ENCODE measurements at places on chromosomes 2 and 18.
A peak's percentile ranks its signal among the peaks of the same experiment; 100 is the strongest.

GRCh38 chr2:143158551-143159485 lies 29.6 kb downstream of the ARHGAP15 start:
- no peak for DNase-seq

DNA sequence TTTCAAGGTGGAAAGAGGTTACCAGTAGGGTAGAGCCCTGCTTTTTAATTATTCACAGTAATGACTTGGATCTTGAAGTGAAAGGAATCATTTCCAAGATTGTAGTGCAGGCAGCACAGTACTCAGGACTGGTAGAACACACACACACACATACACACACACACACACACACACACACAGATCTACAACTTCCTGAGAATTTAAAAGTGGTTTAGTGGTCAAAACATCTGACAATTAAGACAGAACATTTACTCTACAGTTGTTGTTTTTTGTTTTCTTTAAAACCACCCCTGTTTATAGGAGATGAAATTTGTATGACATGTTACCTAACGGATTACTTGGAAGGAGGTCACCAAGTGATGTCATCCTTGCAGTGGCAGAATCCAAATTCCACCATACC lies 146.7 kb upstream of the VRK2 start:
- no peak for DNase-seq

GRCh38 chr2:38553554-38553953 lies 49.2 kb downstream of the HNRNPLL start:
- DNase-seq = no peak

GRCh38 chr2:20168727-20169696 lies 55.9 kb downstream of the SDC1 start:
- no peak for DNase-seq

DNA sequence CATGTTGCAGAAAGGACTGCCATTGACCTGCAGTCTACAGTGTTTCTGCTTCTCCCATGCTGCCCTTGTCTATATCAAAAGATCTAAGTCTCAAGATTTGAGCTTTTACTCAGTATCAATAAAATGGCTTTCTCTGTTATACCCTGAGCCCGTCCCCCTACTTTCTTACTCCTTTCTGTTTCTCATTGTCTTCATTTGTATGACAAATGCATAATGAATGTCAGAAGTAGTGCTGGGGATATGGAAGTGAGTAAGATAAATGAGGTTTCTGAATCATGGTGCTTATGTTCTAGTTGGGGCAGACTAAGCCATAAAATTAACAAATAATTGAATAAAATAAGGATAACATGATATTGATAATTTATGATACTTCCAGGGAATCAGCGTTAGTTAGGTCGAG lies 128.6 kb downstream of the PARD3B start:
- DNase-seq = no peak

GRCh38 chr2:192215096-192215877 lies 20.6 kb upstream of the TMEFF2 start:
- DNase-seq = no peak

DNA sequence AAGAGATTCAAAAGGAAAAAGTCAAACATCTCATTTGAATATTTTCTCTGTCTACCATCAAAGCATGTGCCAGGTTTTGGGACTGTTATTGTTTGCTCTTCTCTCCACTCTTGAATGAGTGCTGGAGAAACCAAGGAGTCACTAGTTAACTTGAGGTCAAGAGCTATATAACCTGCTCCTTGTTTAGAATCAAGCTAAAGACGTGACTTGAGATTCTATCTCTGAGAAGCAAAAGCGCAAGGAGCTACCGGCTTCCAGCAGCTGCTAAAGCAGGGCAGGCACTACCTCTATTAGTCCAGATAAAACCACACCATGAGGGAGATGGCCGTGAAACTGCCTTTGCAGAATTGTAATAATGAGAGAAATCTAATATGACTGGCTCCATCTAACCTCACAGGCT lies 36.0 kb downstream of the UXS1 start:
- no peak for DNase-seq

GRCh38 chr2:163493359-163494298 lies 242.2 kb downstream of the FIGN start:
- DNase-seq = no peak

DNA sequence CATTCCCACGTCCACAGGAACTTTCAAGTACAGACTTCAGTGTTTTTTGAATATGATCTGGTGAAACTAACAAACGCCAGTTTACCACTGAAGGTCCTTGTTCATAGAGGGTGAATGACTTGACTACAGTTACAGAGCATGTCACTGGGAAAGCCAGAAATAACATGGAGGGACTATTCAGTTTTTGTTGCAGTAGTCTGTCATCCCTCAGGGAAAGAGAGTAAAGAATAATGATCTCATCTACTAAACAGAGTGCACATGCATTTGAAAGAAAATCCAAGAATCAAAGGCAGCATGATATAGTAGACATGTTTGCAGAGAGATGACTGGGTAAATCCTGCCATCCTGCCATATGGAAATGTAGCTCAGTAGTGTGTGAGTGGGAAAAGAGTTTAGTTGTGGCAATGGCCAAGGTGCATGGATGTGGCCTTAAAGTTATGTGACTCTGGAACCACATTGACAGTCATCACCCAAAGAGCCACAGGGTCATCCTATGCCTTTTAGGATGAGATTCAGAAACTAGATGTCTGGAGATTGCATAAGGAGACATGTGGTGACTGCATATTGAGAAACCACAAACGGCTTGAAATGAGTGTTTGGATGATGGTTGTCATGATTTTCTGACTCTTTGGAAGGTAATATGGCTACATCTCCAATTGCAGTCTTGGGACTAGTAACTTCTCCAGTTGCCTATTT lies 125.3 kb upstream of the ZEB2 start:
- no peak for DNase-seq

GRCh38 chr2:82652117-82652516 lies 1807.0 kb downstream of the SUCLG1 start:
- no peak for DNase-seq

DNA sequence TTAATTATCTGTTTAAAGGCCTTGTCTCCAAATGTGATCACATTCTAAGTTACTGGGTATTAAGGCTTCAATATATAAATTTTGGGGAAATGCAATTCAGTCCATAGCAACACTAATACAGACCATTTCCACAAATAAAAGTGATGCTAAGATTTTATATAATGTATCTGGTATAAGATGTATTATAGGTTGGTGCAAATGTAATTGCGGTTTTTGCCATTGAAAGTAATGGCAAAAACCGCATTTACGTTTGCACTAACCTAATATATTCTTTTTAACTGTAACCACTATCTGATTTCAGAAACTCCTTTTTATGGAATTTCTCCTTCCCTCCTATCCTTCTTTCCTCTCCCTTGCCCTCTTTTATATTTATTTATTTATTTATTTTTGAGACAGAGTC lies 1020.6 kb downstream of the BCL11A start:
- DNase-seq = no peak

DNA sequence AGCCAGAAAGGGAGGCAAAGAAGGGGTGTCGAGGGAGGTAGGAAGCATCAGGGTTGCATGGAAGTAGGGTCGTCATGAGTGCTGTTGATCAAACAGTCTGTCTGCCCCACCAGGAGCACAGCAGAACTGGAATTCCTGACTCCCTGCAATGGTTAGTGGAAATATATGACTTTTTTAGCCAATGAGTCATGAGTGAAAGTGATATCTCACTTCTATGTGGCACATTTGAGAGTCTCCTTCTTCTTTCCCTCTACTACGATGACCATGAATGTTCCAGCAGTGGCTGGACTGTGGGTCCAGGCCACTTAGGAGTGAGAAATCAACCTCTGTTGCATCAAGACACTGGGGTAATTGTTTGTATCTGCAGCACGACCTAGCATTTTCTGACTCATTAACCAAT lies 199.5 kb downstream of the TTC32 start:
- no peak for DNase-seq

DNA sequence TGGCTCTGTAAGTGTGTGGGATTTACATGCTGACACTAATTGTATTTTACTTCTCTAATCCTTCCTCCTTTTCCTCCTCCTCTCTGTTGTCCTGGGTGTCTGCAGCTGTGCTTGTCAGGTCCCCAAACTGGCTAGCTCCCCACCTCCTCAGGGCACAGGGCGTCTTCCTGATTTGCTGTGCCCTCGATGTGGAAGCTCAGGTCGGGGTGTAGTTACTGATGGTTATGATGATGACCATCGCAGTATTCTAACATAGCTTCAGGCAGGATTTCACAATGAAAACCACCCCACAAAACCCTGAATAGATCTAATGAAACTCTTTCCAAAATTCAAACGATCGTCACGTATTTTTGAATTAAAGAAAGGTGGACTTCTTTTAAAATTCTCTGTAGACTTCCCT lies 428.4 kb downstream of the TGIF1 start:
- DNase-seq = no peak

GRCh38 chr2:189142893-189143759 lies 36.4 kb downstream of the COL5A2 start:
- DNase-seq = peak; percentile 16

GRCh38 chr18:3451183-3451988 lies 1.4 kb downstream of the TGIF1 start:
- peak; percentile 87 for DNase-seq

GRCh38 chr18:30432349-30432748 lies 610.2 kb downstream of the DSC3 start:
- no peak for DNase-seq

GRCh38 chr2:34578641-34579040 lies 979.5 kb upstream of the FAM98A start:
- DNase-seq = no peak

- DNase-seq = no peak
Observed at GRCh38 chr18:45482286-45482685, 133.0 kb upstream of the SLC14A2 start.

DNA sequence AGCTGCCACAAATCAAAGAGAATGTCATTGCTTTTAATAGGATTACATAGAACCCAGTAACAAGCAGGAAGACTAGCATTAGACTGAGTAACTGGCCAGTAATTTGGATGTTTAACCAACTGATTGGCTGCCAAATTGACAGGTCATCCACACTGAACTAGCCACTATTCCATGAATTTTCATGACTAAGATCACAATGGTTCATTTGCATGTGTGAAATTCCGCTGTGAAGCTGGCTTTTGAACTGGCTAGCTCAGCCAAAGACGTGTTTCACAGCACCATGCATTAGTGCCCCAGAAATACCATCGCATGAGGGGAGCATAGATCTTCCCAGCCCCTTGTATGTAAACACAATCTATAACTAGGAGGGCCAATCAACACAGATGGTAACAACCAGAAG lies 649.8 kb downstream of the ARHGAP15 start:
- DNase-seq = no peak

DNA sequence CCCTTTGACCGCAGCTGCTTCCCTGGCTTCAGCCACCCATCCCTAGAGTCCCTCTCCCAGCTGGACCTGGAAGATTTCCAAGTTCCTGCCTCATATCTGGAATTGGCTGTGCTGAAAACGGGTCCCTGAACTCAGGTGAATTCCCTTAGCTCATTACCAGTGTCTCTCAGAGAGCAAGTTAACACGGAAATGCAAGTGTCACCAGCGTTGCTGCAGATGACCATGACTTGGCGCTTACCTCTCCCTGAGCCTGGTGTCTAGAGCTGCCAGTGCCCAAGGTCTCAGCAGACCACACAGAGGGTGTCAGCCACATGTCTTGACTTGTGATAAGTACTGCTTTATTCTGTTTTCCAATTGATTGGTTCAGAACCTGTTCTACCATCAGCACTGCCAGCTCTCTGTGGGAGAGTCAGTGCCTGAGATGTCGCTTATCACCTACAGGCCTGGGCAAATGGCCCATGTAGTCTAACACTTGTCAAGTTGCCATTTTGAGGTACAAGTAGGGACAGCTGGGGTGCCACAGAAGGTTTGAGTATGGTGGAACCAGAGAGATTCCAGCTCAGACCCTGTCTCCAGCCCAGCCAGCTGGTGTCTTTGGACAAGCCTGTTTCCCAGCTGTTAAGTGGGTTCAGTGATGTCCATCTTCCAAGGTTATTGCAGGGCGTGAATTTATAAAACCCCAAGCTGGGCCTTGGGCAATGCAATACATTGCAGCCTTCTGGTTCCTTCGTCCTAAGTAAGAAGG lies 48.7 kb downstream of the LYPD1 start:
- no peak for DNase-seq

- no peak for DNase-seq
Observed at GRCh38 chr2:234643407-234643806, 146.5 kb upstream of the ARL4C start.

DNA sequence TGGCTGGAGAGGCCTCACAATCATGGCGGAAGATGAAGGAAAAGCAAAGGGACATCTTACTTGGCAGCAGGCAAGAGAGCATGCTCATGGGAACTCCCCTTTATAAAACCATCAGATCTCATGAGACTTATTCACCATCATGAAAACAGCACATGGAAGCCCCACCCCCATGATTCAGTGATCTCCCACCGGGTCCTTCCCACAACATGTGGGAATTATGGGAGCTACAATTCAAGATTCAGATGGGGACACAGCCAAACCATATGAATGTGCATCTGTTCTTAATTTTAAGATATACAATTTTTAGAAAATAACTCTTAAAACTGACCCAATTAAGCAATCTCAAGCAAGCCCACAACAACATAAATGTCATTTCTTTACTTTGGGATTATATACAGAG lies 12.6 kb downstream of the C18orf63 start:
- DNase-seq = no peak

DNA sequence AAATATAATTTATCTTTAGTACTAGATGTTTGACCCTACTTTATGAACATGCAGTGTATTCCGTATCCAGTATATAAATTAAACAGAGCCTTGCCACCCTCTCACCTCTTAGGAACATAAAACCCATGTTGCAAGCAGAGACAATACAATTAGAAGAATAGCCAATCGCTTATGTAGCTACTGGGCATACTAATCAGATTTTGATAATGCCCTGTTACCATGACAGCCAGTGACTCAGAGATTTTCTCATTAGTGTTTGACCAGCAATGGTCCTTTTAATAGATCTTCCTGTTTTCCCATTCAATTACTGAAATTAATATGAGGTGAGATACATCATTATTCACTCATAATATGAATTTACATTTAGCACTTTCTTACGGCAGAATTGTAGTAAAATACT lies 547.3 kb upstream of the VWC2L start:
- no peak for DNase-seq

- no peak for DNase-seq
Observed at GRCh38 chr18:31101183-31102024, 817 bp downstream of the DSC2 start.

DNA sequence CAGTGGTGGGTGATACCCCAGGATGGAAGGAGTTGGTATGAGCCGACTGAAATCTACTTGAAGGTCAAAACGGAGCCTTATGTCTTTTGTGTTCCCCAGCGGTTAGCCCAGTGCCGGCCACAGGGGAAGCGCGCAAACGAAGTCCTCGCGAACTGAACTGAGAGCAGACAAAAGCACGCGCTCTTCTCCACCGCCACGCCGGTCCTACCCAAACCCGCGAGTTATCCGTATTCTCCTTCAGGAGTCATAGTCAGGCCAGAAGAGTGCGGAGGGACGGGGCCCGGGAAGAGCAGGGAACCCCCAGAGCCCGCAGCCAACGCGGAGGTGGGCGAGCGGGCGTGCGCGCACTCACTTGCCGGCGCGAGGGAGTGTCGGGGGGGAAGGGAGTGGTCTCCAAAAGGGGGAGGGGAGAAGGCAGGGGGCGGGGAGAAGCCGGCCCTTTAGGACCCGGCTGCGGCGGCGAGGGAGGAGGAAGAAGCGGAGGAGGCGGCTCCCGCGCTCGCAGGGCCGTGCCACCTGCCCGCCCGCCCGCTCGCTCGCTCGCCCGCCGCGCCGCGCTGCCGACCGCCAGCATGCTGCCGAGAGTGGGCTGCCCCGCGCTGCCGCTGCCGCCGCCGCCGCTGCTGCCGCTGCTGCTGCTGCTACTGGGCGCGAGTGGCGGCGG lies at the start of gene IGFBP2:
Gene IGFBP2 (plus strand): TSS at position 469 of the 664 bp plus-strand sequence. CDS start 104 bp downstream, at position 573.
- DNase-seq = peak; percentile 4
